Naive B cell (primary cell): ENCODE measurements at places on chromosomes 6 and 20. TPM values are rescaled to one million over a fixed set of nuclear protein-coding genes. Genes with fewer than 3 reads are reported as not detected.

- no peak for DNase-seq
These were observed 106.2 kb downstream of the UBE3D start for GRCh38 chr6:82959385-82959941.

- DNase-seq, result no peak
These were observed 28.1 kb downstream of the NRSN1 start for GRCh38 chr6:24154121-24154520.

GRCh38 chr6:11155589-11155988 lies 44.1 kb upstream of the ERVFRD-1 start:
- DNase-seq, result no peak

POLR1C gene
- 9.3 TPM for polyA plus RNA-seq

PHF3 gene
- polyA plus RNA-seq, result 35.3 TPM
